GM12891 (cell line): ENCODE measurements at places on chromosomes 7 and 10.
A peak's percentile ranks its signal among the peaks of the same experiment; 100 is the strongest.

DNA sequence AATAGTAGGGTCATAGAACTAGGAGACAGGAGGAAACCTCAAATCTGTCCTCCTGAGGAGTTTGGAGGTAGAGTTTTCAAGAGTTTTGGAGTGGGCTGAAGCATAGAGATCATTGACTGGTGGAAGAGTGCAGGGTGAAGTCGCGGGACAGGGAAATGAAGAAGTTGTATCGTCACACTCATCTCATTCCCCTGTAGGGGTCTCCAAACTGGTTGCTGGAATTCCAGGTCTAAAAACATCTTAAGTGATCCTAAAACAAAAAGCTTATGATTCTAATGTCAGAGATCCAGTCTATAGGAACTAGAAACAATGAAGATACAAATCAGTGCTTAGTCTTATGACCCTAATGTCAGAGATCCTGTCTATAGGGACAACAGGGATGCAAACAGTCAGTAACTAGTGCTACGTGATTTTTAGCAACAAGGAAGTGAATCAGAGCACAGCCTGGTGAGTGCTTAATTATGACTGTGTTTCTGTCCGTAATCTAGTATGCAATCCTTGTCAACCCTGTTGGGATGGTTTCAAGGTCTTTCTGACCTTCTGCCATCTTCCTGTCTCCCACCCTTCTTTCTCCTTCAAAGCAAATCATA lies 139.4 kb downstream of the SKIDA1 start:
- no peak for DNase-seq

DNA sequence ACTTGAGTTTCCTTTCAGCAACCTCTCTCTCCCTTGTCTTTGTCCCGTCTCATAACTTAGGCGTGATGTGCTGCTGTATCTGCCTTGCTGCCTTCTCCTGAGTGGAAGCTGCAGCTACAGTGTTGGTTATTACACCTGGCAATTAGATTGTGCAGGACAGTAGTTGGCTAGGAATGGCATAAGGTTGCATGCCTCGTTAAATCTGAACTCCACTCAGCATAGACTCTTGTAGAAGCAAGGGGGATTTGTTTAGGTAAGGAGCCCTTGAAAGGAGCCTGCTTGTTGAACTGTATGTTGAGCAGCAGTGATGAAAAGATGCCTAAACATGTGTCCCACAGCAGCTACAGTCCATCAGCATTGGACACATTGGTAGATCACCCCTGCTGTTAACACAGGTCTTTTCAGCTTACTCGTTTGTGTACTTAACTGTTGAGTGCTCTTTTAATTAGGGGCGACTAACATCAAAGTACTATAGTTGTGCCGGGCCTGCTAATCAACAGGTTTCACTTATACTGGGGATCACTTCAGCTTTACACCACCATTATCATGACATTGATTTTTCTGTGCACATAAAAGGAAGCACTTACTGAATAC lies 225.0 kb downstream of the AUTS2 start:
- no peak for DNase-seq

- DNase-seq = no peak
These were observed 27.3 kb upstream of the IFRD1 start for GRCh38 chr7:112422842-112423496.

GRCh38 chr10:45373576-45374349 lies at the start of gene ALOX5:
Gene ALOX5 (plus strand): TSS chr10:45374216. CDS start chr10:45374280, 64 bp downstream.
- DNase-seq = peak; percentile 66

DNA sequence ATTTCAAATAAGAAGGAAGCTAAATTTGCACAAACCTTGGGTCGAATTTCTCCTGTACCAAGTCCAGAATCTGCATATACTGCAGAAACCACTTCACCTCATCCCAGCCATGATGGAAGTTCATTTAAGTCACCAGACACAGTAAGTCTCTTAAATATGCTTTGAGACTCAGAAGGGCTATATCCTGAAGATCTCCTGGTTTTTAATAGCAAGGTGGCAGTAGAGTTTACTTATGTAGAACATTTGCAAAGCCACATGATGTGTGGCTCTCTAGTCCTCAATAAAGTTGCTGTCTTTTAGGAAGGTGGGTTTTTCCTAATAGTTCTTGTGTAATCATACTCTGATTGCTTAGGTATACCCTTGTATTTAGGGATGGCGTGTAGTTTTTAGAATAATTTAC lies 8.7 kb downstream of the DBF4 start:
- DNase-seq = no peak

- peak; percentile 78 for DNase-seq
These were observed 11.3 kb upstream of the KAZALD1 start for GRCh38 chr10:101050208-101051069.

GRCh38 chr10:73248259-73248724 lies 1.2 kb upstream of the DNAJC9 start:
- no peak for DNase-seq

GRCh38 chr10:110569736-110570135 lies 2.2 kb downstream of the SMC3 start:
- DNase-seq = no peak

DNA sequence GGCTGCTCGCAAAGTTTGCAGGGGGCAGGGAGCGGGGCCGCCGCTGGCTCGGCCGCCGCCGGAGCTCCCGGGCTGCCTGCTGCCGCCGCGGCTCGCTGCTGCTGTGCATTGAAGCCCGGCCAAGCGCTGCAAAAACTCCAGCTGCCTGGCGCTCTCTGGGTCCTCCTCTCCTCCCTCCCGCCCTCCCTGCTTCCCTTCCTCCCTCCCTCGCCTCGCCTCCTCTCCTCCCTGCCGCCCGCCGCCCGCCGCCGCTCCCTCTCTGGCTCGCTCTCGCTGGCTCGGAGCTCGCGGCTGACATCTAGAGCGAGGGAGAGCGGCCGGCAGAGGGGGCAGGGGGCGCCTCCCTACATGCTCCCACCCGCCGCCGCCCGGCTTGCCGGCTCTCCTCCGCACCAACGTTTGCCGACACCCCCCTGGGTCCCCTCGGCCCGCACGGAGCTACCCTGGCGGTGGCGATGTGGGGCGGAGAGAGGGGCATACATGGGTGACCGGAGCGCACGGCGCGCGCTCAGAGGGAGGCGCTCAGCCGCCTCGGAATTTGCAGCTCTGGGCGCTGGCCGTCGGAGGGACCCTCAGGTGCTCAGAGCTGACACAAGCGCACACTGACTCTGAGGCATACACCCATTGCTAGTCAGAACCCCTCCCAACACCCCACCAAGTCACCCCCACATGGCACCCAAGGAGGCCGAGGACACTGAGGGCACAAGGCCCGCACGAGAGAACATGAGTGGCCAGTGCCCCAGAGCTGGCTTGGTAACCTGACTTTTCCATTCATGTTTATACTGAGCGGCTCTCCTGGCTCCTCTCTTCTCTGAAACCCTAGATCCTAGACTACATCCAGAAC lies 1.2 kb upstream of the PLXNA4 start:
- peak; percentile 26 for DNase-seq

DNA sequence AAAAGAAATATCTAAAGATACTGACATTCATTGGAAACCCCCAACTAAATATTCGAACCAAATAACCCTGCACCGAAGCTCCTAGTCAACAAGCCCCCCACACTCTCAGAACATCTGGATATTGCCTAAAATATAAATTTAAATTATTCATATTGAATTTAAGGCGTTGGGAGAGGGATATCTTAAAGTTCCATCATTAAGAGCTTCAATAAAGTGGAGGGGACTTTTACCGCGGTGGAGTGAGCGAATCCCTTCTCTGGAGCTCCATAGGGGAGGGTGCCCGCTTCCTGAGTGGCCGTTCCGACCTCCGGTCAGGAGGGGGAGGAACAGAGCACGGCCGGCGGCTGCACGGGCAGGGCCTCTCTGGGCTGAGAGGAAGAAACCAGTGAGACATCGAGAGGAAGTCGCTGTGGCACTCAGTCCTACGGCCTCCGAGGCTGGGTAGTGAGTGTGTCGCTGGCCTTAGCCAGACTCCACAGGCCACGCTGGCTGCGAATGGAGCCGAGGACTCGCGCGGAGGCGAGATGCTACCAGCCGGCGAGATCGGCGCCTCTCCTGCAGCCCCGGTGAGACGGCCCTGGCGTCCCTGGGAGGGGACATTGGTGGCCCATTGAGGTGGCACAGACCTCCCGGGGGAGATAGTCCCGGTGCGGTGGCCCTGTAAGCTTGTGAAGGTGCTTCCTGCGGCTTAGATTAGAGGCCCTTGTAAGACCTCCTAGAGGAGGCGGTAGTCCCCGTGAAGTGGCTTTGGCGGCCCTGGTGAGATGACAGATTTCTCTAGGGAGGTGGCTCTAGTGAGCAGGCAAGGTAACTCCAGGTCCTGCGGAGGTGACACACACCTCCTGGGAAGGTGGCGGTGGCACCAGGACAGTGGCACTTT lies at the start of gene RINT1:
Gene RINT1, plus strand, starts transcription at position 410 of the 880 bp plus-strand sequence. Its CDS starts 115 bp downstream, at position 525.
- peak; percentile 77 for DNase-seq

DNA sequence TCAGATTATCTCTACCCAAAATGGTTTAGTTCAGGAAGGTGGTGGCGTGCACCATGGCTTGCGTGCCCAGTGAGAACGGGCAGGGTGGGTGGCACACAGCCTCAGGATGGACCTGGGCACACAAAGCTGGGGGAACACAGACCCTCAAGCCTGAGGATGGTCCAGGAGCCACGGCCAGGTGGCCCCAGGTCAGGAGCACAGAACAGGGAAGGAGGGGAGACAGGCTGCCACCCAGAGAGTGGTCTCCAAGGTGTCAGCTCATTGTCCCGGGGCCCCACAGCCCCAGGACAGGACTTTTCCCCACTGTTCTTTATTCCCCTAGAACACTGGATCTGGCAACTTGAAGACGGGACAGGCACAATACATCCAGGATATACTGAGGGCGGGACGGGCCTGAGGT lies 75.6 kb upstream of the MGMT start:
- DNase-seq = no peak

GRCh38 chr7:131265227-131265626 lies 62.4 kb upstream of the MKLN1 start:
- no peak for DNase-seq

GRCh38 chr7:67392596-67393438 lies 396.2 kb downstream of the TYW1 start:
- no peak for DNase-seq

GRCh38 chr7:140176811-140177702 lies at the start of gene KDM7A:
Gene KDM7A (minus strand): TSS chr7:140176983. CDS start chr7:140176937, 46 bp downstream.
- peak; percentile 77 for DNase-seq

GRCh38 chr7:40220421-40220911 lies 85.7 kb downstream of the SUGCT start:
- no peak for DNase-seq
